ENCODE measurements at places on chromosomes 2 and 18. TPM values are rescaled to one million over a fixed set of nuclear protein-coding genes. Genes with fewer than 3 reads are reported as not detected.

DNA sequence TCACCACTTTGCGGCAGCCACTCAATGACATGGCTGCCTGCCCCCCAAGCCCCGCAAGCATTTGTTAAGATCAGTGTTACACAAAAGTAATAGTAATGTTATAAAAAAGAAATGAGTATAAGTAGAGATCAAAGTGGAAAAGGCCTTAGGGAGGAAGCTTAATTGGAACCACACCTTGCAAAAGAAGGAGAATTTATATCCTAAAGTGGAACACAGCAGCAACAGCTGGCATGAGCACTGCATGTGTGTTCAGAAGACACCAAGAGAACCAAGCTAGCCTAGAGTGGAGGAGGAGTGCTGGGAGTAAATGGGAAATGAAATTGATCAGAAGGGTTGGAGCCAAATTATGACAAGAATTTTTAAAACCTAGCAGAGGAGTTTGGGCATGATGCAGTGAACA, 73.1 kb upstream of the STK17B start:
- DNase-seq, result no peak
- H3K4me3 ChIP-seq, result no peak overlapping the region
- H3K27ac ChIP-seq, result no peak overlapping the region
- H3K27me3 ChIP-seq, result no peaks in the 10 kb centered on the region

DNA sequence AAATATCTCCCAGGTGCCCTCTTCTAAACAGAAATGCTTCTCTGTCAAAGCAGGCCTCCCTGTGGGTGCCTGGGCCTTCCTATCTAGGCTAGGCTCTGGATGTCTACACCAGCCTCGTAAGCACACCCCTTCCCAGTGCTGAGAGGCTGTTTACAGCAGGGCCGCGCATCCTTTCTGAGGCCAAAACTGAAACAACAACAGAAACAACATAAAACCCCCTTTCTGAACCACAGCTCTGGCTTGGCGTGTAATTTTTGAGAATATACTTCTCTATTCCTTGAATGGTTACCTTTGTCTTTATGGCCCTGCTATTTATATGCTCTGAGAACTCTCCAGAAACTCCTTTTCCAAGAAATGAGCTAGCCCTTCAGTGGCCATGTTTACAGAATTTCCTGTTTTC, 118.4 kb downstream of the BCL2L11 start:
- peak overlapping the region; percentile 93 for H3K27ac ChIP-seq
- H3K36me3 ChIP-seq, result peaks cover 44% of the 10 kb centered on the region
- peak overlapping the region; percentile 60 for H3K4me3 ChIP-seq
- H3K27me3 ChIP-seq, result peaks cover 6% of the 10 kb centered on the region

PRSS56 gene
- total RNA-seq, result not detected

- DNase-seq, result no peak
- H3K4me3 ChIP-seq, result no peak overlapping the region
Observed at GRCh38 chr2:191404568-191404991, 159.4 kb downstream of the MYO1B start.

- no peak for DNase-seq
- peaks cover 24% of the 10 kb centered on the region for H3K4me1 ChIP-seq
- no peak overlapping the region for H3K27ac ChIP-seq
Observed at GRCh38 chr2:147325990-147326389, 518.8 kb upstream of the ACVR2A start.
